H9 (cell line): ENCODE measurements at places on chromosomes 7 and 10. TPM values are rescaled to one million over a fixed set of nuclear protein-coding genes. Genes with fewer than 3 reads are reported as not detected.

ASB15 gene
- total RNA-seq: not detected in 2 replicates

ACTL6B gene
- total RNA-seq: 0.33 and 0.50 TPM in 2 replicates

CDC14C gene
- not detected in 2 replicates for total RNA-seq

GNAT3 gene
- not detected in 2 replicates for total RNA-seq

CHST15 gene
- total RNA-seq: 6.8 and 8.7 TPM in 2 replicates

ZNF727 gene
- not detected in 2 replicates for total RNA-seq

SPDYE9 gene
- not detected in 2 replicates for total RNA-seq

ITIH2 gene
- not detected in 2 replicates for total RNA-seq

CCDC172 gene
- 1.3 and 1.8 TPM in 2 replicates for total RNA-seq

FGL2 gene
- not detected in 2 replicates for total RNA-seq

TMEM213 gene
- total RNA-seq: 0.22 TPM in 1 of 2 replicates, not detected in the other

KLLN gene
- total RNA-seq: 0.61 and 0.79 TPM in 2 replicates

FZD8 gene
- 13.8 and 15.1 TPM in 2 replicates for total RNA-seq

ST8SIA6 gene
- total RNA-seq: 0.33 and 0.37 TPM in 2 replicates
